Fibroblast of skin of right quadriceps (primary cell): ENCODE measurements at places on chromosomes 2 and 18.

GRCh38 chr2:88307817-88308216, 137.7 kb downstream of the THNSL2 start:
- no peak for DNase-seq

DNA sequence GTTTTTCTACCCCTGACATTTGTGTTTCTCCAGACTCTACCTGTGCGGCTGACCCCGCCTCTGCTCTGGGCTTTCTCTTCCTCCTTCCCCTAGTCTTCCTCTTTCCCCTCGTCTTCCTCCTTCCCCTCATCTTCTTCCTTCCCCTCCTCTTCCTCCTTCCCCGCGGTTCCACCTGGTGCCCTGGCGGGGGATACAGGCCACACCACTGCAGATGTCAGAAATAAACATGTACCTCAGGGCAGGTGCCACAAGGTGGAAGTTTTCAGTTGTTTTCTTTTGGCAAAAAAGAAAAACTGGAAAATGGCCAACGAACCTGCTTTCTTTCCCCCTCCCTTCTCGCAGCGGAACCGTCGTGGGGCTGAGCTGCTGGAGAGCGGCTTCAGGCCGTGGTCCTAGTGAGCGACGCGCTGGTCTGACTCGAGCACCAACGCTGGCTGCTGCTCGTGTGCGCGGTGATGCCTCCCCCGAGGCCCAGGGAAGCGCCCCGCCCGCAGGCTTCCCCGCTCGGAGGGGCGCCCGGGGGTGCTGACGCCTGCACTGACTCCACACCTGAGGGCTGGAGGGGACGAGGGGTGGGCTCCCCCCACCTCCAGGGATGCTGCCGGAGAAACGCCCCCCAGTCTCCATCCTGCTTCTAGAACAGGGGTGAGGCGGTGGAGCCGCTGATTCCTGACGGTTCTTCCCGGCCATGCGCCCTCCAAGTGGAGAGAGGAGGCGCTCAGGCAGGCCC, 83.7 kb upstream of the ZNF516 start:
- DNase-seq, result no peak

DNA sequence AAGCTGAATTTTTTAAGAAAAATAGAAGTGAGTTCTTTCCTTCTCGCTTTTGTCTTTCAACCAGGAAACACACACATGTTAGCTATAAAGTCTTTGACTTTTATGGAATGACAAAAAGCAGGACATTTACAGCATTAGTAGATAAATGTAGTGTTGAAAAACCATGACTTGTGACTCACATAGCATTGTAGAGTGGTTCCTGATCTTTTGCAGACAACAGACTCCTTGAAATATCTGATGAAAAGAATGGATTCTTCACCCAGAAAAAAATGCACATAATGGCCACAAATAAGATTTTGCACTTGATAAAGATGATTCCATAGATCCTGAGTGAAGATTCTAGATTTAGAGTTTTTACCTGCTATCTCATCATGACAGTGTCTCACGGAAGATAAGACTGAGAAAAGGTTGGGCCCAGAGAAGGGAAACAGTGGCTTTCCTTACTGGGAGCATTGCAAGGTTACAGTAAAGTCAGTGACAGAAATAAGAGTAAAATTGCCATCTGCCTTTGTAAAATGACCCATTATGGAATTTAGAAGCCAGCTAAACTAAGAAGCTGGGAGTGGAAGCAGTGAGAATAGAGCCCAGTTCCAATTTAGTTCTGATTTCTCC, 14.0 kb downstream of the SMARCAL1 start:
- peak; percentile 86 for DNase-seq

DNA sequence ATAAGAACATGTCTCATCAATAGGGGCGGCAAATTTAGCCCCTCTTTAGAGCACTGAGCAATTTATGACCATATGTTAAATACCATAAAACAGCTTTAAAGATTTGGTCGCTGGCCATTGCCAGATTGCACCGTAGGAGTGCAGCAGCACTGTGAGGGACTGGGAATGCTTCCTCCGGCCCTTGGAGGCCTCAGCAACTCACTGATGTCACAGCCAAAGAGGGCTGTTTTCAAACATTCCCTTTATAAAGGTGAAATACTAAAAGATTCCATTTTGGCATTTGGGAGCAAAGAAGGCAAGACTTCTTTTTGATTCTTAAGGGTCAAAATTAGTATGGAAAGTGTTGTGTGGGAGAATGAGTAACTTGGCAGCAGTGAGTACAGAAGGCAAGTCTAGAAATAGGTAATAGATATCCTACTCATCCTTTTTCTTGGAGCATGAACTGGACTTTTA, 63.7 kb downstream of the BABAM2 start:
- peak; percentile 68 for DNase-seq

GRCh38 chr2:191601060-191601459, 76.9 kb upstream of the NABP1 start:
- no peak for DNase-seq

DNA sequence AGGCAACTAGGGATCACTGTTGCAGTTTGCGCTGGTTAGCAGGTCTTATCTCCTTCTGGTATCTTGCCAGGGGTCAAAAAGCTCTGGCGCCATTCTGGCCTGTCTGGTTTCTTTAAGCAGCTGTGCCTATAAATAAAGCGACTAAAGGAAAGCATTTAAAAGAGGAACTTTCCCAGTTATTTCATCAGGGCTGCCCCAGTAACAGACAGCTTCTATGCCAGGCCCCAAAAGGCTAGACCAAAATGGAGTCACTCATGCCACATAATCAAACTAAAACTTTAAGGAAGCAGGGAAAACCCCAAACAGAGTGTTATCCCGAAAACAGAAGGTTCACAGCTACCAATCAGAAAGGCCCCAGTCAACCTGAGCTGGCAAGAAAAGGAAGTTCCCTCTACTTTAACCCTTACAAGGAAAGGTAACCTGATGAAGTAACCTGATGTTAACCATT, 41.2 kb upstream of the HNRNPA3 start:
- no peak for DNase-seq

GRCh38 chr18:9506046-9506792, 30.9 kb downstream of the RALBP1 start:
- no peak for DNase-seq

DNA sequence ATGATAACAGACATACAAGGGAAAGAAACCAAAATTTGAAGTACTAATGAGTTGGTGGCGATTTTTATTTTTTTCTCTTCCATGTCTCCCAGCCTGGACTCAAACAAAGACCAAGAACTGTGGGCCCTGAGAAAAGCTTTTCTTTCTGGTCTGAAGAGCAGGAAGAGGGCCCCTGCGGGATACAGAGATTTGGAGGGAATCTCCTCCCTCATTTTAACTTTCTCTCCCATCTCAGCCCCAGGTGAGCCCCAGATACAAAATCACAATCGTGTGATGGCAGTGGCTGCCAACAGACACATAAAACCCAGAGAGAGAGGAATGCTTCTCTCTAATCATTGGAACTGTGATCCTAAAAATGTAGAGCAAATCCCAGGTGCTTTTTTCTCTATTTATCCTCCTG, 19.5 kb upstream of the PRKCE start:
- DNase-seq, result no peak

- DNase-seq, result no peak
Observed at GRCh38 chr2:223625652-223626051, 23.5 kb upstream of the SCG2 start.

DNA sequence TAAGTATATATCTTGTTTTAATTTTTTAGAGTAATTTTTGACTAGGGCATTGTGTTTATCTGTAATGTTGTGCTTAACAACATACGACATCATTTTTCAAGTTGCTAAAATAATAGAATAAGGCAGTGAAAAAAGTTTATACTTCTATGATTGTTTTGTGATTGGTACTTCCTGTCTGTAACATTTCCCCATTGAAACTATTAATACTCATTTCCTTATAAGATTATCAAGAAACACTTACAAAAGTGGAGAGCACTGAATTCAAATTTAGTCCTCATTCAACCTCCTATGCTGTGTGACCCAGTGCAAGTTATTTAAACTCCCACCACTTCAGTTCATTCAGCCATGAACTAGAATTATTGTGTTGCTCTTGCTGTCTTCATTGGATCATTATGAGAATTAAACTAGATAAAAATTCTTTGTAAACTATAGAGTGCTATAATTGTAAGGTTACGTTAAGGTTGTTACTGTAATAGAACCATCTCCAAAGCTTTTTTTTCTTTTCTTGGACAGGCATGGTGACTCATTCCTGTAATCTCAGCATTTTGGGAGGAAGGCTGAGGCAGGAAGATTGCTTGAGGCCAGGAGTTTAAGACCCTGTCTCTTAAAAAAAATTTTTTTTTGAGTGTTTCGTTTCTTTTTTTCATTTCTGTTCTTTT, 2.8 kb downstream of the ETAA1 start:
- peak; percentile 37 for DNase-seq

DNA sequence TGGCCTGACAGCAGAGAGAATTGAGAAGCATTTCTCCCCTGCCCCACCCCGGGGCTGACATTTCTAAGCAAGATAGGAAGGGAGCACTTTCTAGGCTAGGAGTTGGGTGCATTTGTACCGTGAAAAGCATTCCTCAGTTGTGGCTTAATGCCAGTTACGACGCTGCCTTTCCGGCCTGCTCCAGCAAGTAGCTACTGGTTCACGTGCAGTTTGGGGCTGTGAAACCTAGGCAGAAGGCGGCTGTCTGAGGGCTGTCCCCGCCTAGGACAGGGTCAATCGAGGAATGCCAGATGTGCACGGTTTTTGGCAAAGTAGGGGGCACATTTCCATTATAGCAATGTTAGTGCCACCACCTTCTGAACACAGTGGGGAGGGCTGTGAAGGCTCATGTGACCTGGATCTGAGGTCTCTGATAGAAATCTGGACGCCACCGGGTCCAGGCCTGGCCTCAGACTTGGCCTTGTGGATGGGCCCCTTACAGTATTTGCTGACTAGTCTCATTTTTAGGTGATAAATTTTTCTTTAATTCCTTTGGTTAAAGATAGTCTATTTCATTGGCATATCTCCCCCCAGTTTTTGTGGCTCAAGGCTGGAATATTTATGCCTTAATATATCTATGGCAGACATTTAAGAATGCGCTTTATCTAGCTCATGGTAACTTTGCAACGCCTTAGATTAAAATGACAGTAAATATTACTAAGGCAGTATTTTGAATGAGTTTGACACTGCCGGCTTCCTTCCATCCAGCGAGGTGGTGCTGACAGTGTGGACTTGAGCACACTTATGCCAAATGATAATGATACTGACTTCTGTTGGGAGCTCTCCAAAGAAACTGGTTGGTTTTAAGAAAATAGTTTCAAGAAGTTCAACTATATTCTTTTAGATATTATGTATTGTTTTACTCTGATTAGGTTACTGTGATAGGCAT, 78.7 kb downstream of the LPIN1 start:
- DNase-seq, result no peak

DNA sequence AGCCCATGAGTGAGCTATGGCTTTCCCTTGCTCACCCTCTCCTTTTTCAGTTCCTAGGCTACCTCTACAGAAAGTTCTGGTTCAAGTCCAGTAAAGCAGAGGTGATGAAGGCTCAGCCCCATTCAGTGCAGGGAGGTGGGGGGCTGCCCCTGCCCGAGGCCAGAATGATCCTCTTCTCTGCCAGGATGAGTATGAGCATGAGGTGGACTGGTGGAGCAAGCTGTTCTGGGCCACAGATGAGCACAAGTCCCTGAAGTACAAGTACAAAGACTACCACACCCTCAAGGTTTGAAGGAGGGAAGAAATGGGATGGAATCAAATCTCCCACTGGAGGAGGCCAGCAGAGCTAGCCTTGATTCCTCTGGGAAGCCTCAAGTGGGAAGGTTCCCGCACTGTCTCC, 42.4 kb downstream of the LMAN2L start:
- no peak for DNase-seq

DNA sequence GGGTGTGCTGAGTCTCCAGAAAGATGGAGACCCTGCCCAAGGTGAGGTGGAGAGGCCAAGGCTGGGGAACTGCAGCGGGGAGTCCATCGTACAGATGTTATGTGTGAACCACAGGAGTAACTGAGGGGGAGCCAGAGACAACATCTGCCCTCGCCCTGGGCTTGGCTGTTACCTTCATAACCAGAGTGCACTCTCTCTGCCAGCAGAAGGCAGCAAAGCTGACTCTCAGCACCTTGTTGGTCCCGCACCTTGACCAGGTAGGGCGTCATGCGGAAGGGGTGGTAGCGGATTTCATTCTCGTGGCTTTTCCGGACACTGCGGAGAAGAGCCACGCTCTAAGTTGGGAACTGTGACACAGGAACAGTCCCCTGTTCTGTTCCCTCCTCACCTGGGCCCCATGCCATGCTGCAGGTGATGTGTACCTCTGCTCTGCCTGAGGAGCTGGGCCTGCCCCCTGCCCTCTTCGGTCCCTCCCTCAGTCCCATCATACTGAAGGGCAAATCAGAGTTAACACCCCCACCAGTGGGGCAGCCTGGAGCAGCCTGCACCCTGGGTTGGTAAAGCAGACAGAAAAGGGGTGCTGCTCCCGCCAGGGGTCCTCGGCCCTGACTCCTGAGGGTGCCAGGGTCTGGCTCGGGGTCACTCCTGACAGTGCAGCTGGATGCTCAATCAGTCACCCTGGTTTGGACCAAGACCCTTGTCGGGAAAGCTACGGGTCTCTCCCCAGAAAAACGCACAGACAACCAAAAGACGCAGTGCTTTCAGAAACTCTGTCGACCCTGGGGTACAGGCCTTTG, 20.3 kb downstream of the PER2 start:
- DNase-seq, result no peak

- no peak for DNase-seq
Observed at GRCh38 chr2:153875801-153876466, 4.2 kb downstream of the GALNT13 start.

DNA sequence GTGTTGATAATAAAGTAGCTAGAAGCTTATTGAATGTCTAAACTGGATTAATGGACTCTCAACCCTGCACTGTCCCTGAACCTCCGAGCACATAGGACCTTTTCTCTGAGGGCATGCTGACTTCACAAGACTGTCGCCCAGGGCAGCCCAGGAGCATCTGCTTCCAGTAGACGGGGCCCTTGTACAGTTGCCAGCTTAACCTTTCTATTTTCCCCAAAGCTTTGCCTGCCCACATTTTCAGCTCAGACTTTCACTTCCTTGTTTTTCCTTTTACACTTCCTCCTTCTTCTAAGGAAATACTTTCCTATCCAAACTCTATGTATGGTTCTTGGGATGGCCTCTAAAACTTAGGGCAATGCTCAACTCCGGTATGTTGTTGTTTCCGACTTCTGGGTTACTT, 1.3 kb downstream of the VWA3B start:
- DNase-seq, result no peak

GRCh38 chr18:62982600-62983251, 267.4 kb downstream of the PHLPP1 start:
- DNase-seq, result peak; percentile 56

- DNase-seq, result peak; percentile 48
Observed at GRCh38 chr2:178882666-178883440, 75.6 kb upstream of the TTN start.

GRCh38 chr2:223731503-223731902, 105.9 kb downstream of the AP1S3 start:
- no peak for DNase-seq

GRCh38 chr2:102412199-102412598, 10.8 kb upstream of the IL18RAP start:
- no peak for DNase-seq

GRCh38 chr2:231919341-231920035, 6.7 kb downstream of the NPPC start:
- no peak for DNase-seq

- no peak for DNase-seq
Observed at GRCh38 chr2:127820080-127820668, 9.2 kb upstream of the WDR33 start.

GRCh38 chr2:136122661-136123060, 4.7 kb upstream of the CXCR4 start:
- no peak for DNase-seq

GRCh38 chr2:3099145-3099859, 278.3 kb downstream of the EIPR1 start:
- DNase-seq, result no peak
